A673 (cell line): ENCODE measurements at places on chromosomes 11 and 22. TPM values are rescaled to one million over a fixed set of nuclear protein-coding genes. Genes with fewer than 3 reads are reported as not detected.
A peak's percentile ranks its signal among the peaks of the same experiment; 100 is the strongest.

Gene MS4A4A
- total RNA-seq, result not detected in 2 replicates

Gene P2RX3
- not detected in 2 replicates for total RNA-seq

Gene EIF3D
- total RNA-seq, result 237 and 249 TPM in 2 replicates

Gene MRPL11
- 96.5 and 97.9 TPM in 2 replicates for total RNA-seq

Gene HIPK3
- total RNA-seq, result 85.9 and 86.7 TPM in 2 replicates

- DNase-seq, result no peak
These were observed 7.3 kb downstream of the SNX19 start for GRCh38 chr11:130908770-130909625.

DNA sequence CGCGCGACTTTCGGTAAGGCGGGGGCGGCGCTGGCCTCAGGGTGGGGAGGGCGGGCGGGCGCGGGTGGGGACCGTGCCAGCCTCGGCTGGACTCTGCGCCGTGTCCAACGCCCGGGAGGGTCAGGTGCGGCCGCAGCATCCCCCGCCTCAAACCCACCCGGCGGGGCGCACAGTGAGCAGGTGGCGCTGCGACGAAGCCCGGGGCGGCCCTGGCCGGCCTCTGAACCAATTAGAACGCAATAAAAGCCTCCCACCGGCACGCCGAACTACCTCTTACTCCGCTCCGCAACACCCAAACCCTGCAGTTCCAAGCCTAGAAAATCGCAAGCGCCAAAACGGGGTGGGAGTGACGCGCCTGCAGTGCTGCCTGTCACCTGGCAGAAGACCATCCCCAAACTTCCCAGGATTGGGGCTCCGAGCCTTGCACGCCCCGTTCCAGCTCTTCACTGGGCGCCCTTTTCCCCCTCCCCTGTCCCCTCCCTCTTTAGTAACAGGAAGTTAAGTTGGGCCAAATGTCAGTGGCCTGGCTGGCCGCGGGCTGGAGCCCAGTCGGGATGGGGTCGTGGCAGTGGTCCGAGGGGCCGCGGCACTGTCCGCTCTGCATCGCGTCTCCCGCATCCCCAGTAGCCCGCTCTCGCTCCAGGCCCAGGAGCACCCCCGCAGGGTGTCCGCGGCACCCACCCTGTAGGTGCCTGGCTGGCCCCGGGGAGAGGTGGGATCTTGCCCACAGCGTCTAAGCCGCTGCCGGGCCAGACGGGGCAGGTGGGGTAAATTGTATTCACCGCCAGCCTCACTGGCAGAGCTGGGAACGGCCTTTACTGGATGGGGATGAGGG, 541 bp downstream of the MICAL2 start:
- peak; percentile 30 for DNase-seq

GRCh38 chr11:115981814-115982471, 477.7 kb upstream of the CADM1 start:
- DNase-seq, result no peak

GRCh38 chr11:47616726-47617416, 22.7 kb upstream of the C1QTNF4 start:
- DNase-seq, result peak; percentile 82

DNA sequence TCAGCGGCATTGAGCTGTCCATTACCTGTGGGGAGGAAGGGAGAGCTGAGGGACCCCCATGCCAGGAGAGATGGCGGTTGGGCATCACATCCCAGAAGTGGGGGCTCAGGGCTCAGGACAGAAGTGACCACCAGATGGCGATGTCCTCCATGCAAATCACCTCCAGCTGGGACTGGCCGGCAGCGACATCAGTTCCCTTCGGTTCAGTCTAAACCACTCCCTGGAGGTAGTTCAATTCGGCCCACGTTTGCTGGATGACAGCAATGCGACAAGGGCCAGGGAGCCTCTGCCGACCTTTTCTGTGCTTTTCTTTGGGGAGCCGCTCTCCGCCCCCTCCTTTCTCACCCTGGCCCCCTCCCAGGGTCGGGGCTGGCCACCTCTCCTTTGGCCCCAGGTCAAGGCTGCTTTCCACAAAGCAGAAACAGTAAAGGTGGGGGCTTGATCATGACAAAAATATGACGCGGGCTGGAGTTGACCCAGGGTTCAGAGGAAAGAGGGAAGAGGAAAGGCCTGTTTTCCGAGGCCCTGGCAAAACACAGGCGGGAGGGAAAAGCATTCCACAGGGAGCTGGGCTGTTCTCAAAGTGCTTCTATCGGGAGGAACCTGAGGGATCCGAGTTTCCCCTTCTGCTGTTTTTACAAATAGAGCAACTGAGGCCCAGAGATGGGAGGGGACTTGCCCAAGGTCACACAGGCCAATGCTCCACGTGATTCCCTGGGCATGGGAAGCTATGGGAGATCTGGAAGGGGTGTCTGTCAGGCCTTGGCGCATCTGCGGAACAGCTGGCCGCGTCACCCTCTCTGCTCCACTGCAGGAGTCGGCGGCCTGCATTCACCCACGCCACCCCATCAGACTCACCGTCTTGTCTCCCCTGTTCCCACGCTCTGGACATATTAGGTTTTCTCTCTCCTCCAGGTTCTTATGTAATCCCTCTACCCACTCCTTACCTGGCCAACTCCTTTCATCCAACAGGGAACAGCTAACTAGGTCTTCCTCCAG, 54.7 kb downstream of the FBXO7 start:
- DNase-seq, result peak; percentile 78

GRCh38 chr11:88779577-88779976, 286.2 kb downstream of the GRM5 start:
- DNase-seq, result no peak

- DNase-seq, result no peak
These were observed 24.4 kb downstream of the OR8B12 start for GRCh38 chr11:124518989-124519451.

- no peak for DNase-seq
These were observed 530.5 kb upstream of the LRRC4C start for GRCh38 chr11:41989823-41990380.

DNA sequence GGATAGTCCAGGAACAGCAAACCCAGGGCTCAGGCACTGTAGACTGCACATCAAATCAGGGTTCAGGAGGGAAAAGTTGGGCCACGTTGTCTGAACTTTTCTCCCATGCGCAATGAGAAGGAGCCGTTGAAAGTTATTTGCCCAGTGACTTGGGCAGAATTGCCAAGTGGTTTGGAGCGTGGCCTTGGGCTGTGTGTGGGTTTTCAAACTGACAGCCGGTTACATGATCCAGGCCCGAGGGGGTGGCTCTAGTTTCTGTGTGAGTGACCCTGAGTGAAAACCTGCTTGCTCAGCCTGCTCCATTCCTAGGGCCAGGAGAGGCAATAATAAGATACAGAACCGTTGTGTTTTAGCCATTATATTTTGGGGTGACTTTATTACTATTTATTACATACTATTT, 20.3 kb downstream of the MB start:
- DNase-seq, result no peak

GRCh38 chr22:40894417-40894816, 32.5 kb upstream of the DNAJB7 start:
- DNase-seq, result no peak

DNA sequence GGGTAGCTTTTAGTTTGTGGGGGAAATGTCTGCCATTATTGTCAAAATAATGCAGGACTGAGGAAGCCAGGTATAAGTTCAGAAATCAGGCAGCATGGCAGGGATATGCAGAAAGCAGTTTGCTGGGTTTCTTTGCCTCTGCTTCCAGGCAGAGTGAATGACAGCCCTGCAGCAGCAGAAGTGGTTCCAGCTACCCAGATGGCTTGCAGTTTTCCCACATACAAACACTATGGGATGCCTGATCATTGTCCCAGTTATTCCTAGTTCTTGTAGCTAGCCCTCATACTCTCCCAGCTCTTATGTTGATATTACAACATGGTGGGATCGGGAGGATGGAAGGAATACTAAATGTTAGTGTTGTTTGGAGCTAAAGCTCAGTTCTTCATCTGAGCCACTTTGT, 2.8 kb upstream of the DIXDC1 start:
- DNase-seq, result no peak

DNA sequence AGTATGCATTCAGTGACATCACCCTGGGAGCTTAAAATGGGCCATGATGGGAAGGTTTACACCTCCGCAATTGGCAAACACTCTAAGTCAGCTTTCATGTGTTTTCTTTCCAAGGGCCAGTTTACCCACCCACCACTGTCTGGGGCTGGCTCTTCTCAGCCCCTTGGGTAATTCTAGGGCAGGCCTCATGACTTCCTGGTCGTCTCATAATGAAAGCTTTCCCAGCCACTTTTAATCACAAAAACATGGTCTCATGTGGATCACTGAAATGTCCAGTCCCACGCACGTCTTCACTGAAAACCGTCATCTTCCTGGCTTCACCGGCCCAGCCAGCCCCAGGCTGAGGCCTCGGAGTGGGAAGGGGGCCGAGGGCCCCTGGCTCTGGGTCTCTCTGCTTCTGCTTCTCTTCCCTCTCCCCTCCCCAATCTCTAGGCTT, 58.5 kb upstream of the ANO1 start:
- DNase-seq, result no peak
